ENCODE measurements at places on chromosomes 2 and 18.

GRCh38 chr2:12352889-12353288 lies 363.8 kb upstream of the TRIB2 start:
- DNase-seq: no peak

DNA sequence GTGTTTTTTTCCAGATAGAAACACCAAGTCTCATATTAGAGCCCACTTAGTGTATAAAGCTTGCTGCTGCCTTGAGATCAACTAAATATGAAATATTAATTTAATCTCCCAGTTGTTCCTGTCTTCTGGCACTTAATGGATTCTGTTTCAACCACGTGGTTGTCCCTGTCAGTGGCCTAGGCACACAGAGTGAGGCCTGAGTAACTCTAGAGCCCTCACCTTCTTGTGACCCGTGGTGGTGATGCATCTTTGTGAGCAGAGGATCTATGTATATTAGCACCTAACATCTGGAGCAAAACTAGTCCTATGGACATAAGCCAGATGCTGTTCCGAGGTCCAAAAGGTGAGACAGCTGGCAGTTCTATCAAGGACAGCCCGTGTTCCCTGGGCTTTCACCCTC lies 74.8 kb downstream of the FEZ2 start:
- DNase-seq: no peak

DNA sequence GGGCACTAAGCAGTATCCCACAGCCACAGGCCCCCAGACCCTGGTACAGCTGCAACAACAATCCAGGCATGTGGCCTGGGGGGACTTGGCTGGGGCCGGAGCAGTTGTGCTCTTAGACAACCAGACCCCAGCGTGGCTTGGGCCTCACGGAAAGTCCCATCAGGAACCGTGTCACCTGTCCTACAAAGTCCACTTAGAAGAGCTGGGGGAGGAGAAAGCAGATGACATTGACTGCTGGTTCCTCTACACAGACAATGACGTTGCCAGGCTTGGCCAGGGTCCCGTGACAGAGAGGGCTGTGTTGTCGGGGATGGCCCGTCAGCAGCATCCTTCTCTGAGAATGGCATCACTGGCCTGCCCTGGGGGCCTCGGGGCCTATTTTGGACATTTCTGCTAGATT lies 124.5 kb downstream of the SEPTIN10 start:
- DNase-seq: no peak

DNA sequence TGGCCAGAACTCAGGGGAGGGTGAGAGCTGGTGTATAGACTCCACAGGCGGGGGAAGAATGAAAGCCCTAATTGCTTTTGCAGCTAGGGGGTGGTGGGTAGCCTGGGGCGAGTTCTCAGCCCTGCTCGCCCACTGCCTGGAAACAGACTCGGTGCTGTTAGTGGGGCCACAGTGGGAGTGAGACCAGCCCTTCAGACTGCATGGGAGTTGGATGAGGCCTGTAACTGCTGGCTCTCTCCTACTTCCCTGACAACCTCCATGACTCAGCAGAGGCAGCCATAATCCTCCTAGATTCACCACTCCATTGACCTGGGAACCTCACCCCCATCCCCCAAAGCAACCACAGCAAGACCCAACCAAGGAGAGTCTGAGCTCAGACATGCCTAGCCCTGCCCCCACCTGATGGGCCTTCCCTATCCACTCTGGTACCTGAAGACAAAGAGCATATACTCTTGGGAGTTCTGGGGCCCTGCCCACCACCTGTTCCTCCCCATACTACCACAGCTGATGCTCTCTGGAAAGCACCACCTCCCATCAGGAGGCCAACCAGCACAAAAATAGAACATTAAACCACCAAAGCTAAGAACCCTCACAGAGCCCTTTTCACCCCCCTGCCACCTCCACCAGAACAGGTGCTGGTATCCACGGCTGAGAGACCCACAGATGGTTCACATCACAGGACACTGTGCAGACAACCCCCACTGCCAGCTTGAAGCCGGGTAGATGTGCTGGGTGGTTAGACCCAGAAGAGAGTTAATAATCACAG lies 226.3 kb downstream of the EIPR1 start:
- no peak for DNase-seq

GRCh38 chr2:100895402-100895801 lies 75.5 kb downstream of the NPAS2 start:
- DNase-seq: no peak

DNA sequence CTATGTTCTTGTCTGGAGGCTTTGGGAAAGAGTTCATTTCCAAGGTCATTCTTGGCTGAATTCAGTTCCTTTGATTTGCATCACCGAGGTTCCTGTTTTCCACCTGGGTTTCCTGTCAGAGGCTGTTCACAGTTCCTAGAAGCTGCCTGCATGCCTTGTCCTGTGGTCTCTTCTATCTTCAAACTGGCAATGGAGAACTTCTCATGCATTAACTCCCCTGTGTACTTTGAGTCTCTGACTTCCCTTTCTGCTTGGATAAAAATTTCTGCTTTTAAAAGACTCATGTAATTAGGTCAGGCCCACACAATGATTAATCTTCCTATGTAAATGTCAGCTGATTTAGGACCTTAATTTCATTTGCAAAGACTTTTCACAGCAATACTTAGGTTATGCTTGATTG lies 499.3 kb upstream of the FANCL start:
- DNase-seq: no peak

DNA sequence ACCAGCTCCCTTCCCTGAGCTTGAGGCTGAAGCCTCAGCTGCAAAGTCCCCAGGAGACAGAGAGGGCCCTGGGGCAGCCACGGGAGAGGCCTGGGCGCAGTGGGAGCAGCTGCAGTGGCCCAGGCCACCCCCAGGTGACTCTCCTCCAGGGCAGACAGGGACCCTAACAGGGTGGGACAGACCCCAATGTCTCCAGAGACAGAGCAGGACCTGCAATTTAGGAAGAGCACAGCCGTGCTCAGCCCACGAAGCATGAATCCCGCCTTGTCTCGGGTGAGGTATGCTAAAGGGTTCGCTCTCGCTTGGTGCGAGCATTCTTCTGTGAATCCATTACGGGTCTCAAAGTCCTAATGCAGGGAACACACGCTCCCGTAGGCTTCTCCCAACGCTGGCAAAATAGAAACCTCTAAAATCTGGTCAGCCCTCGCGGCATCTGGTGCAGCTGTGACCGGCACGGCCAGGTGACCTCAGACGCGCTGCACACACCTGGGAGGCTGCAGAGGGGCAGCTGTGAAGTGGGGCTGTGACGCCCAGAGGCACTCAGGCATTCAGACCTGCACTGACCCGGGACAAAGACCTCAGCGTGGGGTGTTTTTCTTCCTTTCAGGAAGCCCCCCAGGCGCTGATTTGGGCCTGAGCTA lies 12.6 kb downstream of the MBP start:
- DNase-seq: no peak

DNA sequence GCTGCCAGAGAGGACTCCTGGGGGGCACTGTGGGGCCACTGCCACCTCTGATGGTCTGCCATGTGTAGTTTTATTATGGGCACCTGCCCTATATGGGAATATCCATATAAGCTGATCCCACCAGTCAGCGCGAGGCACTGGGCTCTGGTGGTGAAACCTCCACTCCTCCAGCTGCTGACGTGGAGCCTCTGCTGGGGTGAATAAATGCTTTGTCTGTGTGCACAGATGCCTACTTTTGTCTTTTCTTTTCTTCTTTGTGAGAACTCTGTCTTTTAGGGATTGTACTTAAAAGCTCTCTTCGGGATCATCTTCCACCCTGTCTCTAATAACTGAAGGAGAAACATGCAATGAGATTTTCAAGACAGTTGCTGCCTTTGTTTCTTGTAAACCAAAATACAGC lies 68.9 kb upstream of the NCK2 start:
- no peak for DNase-seq
